ENCODE measurements at places on chromosomes 2 and 18.

DNA sequence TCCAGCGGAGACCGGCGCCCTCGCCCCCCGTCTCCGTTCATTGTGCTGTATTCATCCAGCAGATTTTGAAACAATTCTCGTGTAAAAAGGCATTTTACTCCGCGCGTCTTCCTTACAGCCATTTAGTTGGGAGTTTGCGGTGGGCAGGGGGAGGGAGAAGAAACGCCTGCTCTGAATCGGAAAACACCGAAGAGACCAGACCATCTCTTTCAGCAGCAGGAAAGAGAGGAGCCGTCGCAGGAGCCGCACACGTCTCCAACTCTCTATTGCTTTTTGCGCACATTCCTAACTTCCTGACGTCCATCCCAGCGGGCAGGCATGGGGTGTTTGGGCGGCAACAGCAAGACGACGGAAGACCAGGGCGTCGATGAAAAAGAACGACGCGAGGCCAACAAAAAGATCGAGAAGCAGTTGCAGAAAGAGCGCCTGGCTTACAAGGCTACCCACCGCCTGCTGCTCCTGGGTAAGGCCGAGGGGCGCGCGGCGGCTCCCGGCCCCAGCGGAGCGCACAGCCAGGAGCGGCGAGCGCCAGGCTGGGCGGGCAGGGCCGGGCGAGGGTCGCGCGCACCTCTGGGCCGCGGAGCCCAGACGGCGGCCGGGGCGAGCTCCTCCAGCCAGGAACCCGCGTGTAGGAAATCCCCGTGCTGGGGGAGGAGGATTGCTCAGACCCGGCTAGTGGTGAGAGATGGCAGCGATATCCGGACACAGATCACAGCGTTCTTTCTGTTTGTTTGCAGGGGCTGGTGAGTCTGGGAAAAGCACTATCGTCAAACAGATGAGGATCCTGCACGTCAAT is 63.2 kb downstream of the GNAL start:
- no peak for DNase-seq

- no peak for DNase-seq
These were observed 7.4 kb downstream of the DYSF start for GRCh38 chr2:71460595-71461303.

GRCh38 chr2:29841386-29842004 is 79.9 kb downstream of the ALK start:
- DNase-seq = peak; percentile 60

DNA sequence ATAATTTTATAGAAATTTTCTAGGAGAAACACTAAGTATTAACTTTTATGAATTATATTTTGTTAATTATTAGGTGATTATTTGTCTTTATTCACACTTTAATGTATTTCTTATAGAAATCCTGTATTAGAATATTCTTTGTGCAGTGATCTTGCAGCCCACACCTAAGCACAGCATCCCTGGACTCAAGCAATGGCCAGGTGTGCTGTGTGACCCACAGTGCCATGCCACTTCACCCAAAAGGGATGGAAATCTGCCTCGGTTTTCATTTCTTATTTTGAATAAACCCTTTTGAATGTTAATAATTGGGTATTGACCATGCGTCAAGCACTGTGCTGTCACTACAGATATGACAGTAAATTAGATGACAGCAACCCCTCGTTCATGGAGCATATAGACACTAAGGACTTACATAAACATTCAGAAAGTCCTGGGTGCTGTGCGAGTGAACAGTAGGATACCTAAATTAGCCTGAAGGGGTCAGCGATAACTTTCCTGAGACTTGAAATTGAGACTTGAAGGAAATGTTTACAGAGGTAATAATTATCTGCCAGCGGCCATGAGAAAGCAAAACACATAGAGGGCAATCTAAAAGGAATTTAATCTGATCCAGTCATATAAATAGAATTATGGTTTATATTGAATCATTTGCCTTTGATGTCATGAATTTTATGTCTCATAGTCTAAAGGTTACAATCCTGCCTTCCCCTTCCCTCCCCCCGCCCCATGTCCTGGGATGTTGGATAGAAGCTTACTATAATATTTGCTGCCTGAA is 52.7 kb upstream of the CALCRL start:
- DNase-seq = no peak

DNA sequence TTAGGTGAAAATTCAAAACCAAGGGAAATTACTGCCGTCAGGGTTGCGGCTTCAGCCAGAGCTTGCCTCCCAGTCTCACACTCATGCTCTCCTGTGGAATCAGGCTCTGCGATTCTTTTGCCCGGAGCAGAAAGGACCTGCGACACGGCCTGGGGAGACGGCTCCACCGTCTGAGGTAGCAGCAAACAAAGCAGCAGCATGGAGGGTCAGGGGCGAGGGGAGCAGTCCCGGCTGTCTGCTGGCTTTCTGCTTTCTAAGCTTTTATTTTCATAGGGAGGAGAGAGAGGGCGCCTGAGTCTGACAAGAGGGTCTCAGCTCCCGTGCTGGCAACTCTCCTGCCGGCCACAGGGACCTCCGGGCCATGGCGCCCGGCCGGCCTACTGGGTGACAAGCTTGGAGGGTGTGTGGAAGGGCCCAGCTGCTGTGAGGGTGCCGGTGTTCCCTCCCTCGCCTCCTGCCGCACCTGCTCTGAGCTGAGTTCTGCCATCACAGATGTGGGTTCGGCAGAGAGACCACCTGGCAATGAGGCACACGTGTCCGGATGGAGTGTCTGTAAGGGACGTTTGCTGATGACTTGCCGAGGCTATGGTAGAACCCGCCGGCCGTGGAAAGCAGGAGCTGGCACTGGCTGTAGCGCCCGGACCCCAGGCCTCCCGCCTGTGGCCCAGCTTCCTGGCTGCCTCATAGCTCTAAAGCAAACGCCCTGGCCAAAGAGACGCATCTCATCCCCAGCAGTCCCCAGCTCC is 66.2 kb upstream of the CTDP1 start:
- no peak for DNase-seq

DNA sequence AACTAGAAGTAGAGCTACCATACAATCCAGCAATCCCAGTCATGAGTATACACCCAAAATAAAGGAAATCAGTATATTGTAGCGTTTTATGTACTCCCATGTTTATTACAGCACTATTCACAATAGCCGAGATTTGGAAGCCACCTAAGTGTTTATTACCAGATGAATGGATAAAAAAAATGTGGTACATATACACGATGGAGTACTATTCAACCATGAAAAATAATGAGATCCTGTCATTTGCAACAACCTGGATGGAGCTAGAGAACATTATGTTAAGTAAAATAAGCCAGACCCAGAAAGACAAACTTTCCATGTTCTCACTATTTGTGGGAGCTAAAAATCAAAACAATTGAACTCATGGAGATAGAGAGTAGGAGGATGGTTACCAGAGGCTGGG is 131.9 kb downstream of the TMEM131 start:
- DNase-seq = no peak

DNA sequence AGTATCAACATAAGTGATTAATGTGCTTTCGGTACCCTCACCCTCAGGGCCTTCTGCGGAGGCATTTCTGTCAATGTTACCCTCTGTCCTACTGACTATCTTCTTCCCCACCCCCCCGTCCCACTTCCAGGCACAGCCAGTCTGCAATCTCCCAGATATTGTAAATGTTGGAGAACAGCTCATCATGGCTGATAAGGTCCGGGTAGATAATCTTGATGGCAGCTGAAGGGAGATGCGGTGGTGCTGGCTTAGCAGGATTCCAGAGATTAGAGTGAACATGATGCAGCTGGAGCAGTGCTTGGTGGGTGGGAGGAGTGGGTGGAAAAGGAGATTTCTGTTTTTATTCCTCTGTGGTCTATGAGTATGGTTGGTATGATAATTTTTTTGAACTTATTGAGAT is 15.5 kb downstream of the GTF2A1L start:
- no peak for DNase-seq

DNA sequence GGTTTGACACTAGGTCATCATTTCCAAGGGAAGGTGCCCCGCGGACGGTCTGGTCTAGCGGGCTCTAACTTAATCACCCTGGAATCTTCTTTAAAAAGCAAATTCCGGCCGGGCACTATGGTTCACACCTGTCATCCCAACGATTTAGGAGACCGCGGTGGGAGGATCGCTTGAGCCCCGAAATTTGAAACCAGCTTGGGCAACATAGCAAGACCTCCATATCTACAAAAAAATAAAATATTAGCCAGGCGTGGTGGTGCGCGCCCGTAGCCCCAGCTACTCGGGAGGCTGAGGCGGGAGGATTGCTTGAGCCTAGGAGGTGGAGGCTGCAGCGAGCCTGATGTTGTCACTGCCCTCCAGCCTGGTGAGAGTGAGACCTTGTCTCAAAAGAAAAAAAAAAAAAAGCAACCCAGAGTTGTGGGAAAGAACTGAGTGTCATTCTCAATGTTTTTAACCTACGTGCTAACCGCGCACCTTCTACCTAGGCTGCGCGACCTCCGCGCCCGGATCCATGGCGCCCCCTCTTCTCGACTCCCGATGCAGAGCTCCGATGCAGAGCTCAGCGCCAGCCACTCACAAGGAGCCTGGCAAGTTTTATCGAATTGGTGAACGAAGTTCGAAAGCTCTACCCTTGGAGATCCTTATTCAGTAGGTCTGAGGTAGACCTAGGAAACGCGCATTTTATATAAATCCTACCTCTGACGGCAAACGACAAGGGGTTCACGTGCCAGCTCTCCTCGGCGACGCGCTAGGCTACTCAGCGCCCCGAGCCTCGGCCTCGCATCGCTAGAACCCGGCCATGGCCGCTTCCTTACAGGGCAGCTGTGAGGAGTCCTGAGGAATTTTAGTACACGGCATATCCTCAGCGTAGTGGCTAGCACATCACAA is 888 bp upstream of the TWSG1 start:
- no peak for DNase-seq

- DNase-seq = no peak
These were observed 21.0 kb upstream of the GPR75 start for GRCh38 chr2:53880756-53881155.

DNA sequence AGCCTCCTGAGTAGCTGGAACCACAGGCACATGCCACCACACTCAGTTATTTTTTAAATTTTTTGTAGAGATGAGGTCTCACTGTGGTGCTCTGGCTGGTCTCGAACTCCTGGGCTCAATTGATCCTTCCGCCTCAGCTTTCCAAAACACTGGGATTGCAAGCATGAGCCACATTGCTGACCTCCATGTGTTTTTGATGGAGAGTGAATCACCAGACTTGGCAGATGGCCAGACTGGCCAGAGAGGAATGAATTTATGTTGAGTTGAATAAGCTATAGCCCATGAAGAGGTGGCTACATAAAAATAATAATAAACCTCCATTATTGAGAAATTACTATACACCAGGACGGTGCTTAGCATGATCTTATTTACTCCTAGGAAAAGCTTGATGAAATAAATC is 91.5 kb downstream of the MREG start:
- DNase-seq = peak; percentile 88

DNA sequence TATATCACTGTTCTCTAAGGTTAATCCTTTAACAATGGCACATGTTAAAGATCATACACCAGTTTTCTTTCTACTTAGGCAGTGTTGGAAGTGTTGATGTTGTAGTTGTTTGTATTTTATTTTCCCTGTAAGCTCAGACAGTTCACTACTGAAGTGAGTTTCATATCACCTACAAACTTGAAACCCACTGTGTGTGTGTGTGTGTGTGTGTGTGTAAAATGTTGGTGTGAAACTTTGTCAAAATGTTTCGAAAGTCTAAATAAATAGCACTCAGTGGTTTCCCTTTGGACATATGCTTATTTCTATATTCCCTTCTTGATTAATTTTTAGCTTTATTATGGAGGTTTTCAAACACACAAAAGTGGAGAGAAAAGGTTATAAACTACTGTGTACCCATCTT is 79.8 kb upstream of the CAVIN2 start:
- no peak for DNase-seq

- DNase-seq = no peak
These were observed 1.3 kb downstream of the LIPG start for GRCh38 chr18:49563130-49563540.

DNA sequence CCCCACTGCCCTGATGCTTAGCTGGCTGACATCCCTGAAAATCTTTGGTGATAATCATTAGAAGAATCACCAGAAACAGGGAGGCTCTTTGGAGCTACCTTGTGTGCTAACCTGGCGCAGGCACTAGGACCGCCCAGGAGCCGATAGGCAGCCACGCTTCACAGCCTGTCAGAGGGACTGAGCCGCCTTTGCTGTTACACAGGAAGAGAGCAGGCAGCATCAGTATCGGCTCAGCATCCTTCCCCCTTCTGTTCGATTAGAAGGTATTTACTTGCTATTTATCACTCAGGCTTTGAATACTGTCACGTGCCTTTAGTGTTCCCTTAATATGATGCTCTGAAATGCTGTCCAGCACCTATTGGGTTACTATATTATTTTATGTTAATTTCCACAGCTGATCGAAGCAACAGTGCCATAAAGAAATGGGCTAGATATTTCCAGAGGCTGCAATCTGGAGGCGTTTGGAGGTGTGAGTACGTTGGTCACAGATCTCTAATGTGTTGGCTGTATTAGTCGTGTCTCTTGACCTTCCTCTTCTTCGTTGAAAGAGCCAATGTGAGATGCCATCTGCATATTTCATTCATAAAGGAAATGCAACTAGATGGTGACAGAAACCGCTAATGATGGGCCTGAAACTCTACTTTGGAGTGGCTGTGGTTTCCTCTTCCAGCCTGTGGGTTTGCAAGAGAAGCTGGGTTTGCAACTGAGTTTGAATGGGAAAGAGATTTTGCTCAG is 110.4 kb upstream of the RAB27B start:
- no peak for DNase-seq

DNA sequence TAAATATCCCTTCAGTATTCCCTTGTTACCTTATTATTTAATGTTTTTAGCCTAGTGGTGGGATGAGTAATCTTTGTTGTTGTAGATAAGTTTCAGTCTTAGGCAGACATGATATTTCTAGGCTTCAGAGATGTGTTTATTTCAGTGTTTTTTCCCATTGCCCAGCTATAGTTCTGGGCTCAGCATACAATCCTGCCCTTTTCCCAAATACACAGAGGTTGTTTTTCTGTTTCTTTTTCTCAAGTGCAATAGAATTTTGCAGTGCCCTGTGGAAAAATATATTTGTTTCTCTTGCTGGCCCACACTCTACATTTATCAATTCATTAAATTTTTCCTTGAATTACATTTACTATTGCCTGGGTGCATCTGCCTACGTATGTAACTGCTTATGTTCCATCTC is 321.8 kb downstream of the KCNJ3 start:
- no peak for DNase-seq

DNA sequence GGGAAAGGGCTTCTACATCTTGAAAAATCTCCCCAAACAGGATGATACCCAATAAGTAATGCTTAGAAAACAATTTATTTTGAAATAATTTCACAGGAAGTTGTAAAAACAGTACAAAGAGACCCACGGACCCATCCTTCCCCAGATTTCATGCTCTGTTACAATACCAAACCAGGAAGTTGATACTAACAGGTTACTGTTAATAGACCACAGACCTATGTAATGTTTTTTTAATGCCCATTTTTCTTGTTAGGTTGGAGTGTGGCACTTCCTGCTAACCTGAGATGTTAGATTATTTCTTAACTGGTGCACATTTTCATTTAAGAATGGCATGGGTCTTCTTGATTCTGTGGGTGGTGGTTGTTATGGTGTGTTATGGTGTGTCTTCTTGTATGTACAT is 21.4 kb upstream of the MGAT5 start:
- DNase-seq = no peak

DNA sequence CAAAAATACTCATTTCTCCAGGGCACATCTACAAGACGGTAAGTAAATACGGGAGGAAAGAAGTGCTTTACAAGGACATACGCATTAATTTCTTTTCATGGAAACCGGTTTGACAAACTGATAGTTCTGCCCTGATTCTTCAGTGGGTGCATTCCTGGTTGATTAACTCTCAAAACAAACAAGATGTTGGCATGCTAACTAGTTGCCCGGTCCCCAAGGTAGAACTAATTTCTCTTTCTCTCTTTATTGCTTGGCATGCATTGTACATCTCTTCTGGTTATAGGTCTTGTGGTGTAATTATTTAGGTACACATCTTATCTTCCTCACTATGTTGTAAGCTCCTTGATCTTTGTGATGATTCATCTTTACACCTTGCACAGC is 46.9 kb upstream of the SPATS2L start:
- DNase-seq = no peak

Measured in osteocyte (in vitro differentiated cells).